NCI-H1092 treated with DMSO at 0.1 percent for 48 hours (cell line): ENCODE measurements at places on chromosomes 2 and 18.
A peak's percentile ranks its signal among the peaks of the same experiment; 100 is the strongest.

- DNase-seq, result no peak
Observed at GRCh38 chr2:49241991-49242390, 87.7 kb upstream of the FSHR start.

- DNase-seq, result no peak
Observed at GRCh38 chr2:75055142-75055819, 96.8 kb downstream of the POLE4 start.

DNA sequence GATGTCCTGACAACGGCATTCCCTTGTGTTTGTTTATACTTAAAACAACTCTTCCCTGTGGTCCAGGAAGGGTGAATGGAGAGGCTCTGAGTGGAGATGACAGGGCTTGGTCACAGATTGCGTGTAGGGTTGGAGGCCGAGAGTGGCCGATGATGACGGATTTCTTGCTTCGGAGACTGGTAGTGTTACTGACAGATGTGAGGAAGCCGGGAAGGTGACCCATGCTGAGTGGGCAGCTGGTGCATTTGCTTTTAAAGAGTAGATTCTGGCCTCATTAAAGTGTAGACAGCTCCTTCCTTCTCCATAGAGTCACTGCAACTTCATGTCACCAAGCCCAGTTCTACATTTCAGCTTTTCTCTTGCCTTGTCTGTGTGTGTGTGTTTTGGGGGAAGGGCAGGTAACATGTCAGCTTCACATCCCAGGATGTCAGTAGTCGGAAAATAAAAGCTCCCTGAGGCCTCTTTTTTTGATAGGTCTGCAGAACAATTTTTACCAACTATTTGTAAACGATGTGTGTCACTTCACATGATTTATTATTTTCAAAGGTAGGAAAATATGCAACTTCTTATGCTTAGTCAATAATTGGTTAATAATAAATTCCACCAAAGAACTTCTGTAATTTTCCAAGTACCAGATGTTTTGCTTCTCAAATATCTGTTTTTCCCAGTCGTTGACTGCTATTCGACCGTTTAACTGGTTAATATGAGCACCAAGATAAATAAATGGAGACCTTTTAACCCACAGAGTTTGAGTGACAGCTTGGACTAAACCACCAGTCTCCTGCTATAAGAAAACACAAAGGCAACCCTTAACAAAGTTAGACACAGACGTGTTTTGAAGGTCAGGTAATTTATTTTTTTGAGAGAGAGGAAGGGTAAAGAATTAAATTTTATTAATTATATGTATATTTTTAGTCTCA lies 436.9 kb downstream of the SLC4A3 start:
- no peak for DNase-seq

- no peak for DNase-seq
Observed at GRCh38 chr2:105297216-105297615, 32.3 kb downstream of the TGFBRAP1 start.

GRCh38 chr2:26035090-26035743 lies 1.3 kb downstream of the RAB10 start:
- no peak for DNase-seq

- no peak for DNase-seq
Observed at GRCh38 chr2:239644011-239644410, 243.2 kb upstream of the HDAC4 start.

- peak; percentile 37 for DNase-seq
Observed at GRCh38 chr2:66574701-66575624, 140.0 kb downstream of the MEIS1 start.

- DNase-seq, result no peak
Observed at GRCh38 chr2:172098650-172099471, 3.8 kb downstream of the DLX2 start.

DNA sequence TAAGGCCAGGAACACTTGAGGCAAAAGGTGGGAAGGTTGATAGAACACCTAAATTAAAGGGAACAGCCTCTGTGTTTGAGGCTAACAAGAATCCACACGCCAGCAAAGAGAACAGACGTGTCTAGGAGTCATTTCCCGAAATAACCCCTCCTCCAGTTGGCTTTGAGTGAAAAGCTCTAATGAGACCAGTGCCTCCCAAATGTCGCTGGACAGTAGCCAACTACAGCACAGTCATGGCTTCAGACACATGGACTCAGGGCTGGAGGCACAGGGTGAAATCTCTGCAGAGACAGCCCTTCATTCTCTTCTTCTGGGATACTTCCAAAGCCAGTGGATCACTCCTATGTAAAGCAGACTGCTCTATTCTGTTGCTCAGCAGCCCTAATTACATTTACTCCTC lies 49.6 kb downstream of the SOWAHC start:
- peak; percentile 54 for DNase-seq

GRCh38 chr2:23092831-23093230 lies 292.1 kb upstream of the KLHL29 start:
- DNase-seq, result no peak

GRCh38 chr2:648476-649424 lies 28.5 kb downstream of the TMEM18 start:
- DNase-seq, result no peak

- DNase-seq, result no peak
Observed at GRCh38 chr2:77513191-77513590, 9.0 kb downstream of the LRRTM4 start.

- no peak for DNase-seq
Observed at GRCh38 chr2:232511336-232511890, 8.8 kb upstream of the PRSS56 start.

- DNase-seq, result no peak
Observed at GRCh38 chr18:59730896-59731295, 33.7 kb upstream of the CCBE1 start.

DNA sequence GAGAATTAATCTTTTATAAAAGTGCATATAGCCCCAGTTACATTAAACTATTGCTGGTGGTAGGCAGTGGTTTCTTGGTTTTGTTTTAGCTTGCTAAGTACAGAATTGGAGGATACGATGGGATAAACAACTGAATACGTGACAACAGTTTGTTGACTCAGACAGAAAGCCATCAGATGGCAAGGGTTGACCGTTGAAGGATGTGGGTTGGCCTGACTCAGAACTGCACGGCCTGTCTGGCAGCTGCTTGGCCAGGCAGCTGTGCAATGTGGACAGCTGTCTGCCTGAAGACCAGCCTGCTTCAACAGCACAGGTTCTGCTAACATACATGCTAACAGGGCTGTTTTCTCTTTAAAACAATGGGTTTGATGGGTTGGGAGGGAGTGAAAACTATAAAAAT lies 46.6 kb downstream of the PRKRA start:
- no peak for DNase-seq

DNA sequence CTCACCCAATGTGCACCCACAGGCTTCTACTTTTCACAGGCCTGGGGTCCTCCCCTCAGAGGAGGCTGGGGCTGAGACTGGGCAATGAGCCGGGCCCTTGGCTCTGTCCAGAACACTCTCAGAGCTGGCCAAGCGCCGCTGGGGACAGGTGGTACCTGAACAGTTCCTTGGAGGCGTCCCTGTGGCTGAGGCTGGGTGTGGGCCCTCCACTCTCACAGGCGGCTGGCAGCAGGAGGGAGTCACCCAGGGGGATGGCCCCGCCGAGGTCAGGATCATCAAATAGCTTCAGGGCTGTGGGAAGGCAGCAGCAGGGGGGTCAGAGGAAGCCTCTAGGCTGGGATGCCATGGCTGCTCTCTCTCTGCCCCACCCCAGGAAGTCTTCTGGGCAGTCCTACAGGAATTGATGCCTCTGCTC lies 27.1 kb downstream of the HS1BP3 start:
- no peak for DNase-seq

GRCh38 chr18:56959120-56959519 lies 187.8 kb upstream of the BOD1L2 start:
- no peak for DNase-seq

- no peak for DNase-seq
Observed at GRCh38 chr2:147553775-147554271, 291.0 kb upstream of the ACVR2A start.

GRCh38 chr2:36140391-36140790 lies 215.2 kb upstream of the CRIM1 start:
- no peak for DNase-seq
